Thoracic aorta endothelial cell (primary cell): ENCODE measurements at places on chromosomes 16 and 17. TPM values are rescaled to one million over a fixed set of nuclear protein-coding genes. Genes with fewer than 3 reads are reported as not detected.

KCTD2 gene
- total RNA-seq, result 16.6 and 17.2 TPM in 2 replicates

PROCA1 gene
- 1.1 and 1.3 TPM in 2 replicates for total RNA-seq

MAP3K3 gene
- total RNA-seq, result 82.7 and 108 TPM in 2 replicates

GSDMA gene
- total RNA-seq, result not detected in 2 replicates

C16orf96 gene
- total RNA-seq, result 0.07 TPM in 1 of 2 replicates, not detected in the other
